ENCODE measurements at places on chromosomes 1 and 21.

DNA sequence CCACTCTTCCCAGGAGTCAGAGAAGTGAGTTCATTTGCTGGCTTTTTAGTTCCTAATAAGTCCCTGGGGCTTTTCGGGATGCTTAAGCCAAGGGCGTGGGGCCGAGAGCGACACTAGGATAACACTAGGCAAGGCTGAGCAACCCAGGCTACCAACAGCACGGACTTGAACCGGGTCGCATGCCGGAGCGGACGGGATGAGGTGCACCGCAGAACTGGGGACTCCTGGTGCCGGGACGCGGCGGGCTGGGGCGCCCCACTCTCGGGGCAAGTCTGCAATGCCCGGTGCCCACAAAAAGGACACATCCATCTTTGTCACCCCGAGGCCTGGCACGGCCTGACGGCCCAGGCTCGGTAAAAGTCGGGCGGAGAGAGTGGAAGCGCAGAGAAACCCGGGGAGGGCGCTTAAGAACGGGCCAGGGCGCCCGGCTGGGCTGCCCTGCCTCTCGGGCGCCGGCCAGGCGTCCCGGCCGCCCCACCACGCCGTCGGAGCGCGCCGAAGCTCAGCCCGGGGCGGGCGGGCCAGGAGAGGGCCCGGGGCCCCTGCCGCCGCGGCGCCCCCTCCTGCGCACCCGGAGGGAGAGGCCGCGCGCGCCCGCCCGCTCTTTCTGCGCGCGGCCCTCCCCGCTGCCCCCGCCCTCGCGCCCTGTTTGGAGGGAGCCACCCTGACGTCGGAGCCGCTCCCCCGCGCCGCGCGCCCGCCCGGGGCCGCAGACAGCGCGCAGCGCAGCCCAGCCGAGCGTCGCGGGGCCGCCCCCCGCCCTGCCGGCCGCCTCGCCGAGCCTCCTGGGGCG lies at the start of gene NBL1:
Gene NBL1 (plus strand): TSS at position 710 of the 793 bp plus-strand sequence. CDS start 10,720 bp downstream, outside the sequence.
- no peak for DNase-seq

DNA sequence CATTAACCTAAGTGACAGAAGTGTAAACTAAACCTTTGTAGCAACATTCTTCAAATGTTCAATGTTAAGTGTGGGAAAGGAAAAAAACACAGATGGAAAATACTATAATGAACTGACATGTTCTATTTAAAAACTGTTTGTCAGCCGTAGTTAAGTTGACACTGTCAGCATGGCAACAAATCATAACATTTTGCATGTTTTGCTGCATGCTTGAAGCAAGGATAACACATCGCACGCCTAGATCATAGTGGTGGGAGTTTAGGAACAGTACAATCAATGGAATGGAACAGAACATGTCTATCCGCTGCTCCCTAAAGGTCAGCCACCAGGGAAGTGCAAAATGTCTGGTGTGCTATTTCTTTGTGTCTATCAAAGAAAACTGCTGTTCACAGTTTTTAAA lies 62.5 kb upstream of the ESRRG start:
- DNase-seq = no peak

DNA sequence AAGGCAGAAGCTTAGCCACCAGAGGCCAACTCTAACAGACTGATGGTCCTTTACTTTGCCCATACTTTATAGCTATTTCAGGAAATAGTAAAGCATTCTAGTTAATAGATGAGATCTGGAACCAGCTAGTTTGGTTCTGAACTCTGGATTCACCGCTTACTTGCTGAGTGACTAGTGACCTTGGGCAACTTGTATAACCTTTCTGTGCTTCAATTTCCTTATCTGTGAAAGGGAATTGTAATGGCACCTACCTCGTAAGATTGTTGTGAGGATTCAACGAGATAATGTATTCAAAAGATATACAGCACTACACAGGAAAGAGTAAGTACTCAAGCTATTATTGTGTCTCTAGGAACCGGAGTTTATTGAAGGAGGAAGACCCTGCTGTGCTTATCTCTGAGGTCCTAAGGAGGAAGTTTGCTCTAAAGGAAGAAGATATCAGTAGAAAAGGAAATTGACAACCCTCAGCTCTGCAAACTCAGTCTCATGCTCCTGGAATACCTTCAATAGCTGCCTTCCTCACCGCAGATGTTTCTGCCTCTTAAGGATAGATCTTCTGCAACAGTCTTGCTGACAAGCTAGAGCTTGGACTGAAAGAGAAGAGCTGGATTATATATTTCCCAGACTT lies 11.9 kb downstream of the MTFR1L start:
- DNase-seq = no peak

- DNase-seq = no peak
These were observed 42.2 kb upstream of the ZNF326 start for GRCh38 chr1:89952605-89953130.

- DNase-seq = no peak
These were observed 11.0 kb upstream of the TNFRSF8 start for GRCh38 chr1:12052008-12052573.

GRCh38 chr1:246179401-246179800 lies 327.7 kb downstream of the SMYD3 start:
- no peak for DNase-seq

GRCh38 chr21:38759413-38759812 lies 46.3 kb upstream of the ETS2 start:
- no peak for DNase-seq

DNA sequence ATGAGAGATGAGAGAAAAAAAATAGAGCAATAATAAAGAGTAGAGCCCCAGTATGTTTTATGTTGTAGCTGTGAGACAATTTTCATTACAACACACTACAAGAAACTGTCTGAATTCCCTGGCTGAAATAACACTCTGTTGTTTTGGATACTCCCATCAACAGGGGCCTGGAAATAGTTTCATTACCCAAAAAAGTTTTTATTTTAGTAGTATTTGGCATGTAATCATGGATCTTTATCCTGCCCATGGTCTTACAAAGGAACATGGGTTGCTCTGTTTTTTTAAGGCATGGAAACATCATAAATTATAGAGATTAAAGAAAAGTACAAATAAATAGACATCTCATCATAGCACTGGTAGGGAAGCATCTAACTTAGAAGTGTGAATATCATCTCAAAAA lies 56.3 kb downstream of the GNG12 start:
- no peak for DNase-seq

GRCh38 chr1:231507476-231508355 lies 20.8 kb upstream of the TSNAX start:
- no peak for DNase-seq

GRCh38 chr1:213782941-213783672 lies 204.7 kb upstream of the PROX1 start:
- DNase-seq = no peak

DNA sequence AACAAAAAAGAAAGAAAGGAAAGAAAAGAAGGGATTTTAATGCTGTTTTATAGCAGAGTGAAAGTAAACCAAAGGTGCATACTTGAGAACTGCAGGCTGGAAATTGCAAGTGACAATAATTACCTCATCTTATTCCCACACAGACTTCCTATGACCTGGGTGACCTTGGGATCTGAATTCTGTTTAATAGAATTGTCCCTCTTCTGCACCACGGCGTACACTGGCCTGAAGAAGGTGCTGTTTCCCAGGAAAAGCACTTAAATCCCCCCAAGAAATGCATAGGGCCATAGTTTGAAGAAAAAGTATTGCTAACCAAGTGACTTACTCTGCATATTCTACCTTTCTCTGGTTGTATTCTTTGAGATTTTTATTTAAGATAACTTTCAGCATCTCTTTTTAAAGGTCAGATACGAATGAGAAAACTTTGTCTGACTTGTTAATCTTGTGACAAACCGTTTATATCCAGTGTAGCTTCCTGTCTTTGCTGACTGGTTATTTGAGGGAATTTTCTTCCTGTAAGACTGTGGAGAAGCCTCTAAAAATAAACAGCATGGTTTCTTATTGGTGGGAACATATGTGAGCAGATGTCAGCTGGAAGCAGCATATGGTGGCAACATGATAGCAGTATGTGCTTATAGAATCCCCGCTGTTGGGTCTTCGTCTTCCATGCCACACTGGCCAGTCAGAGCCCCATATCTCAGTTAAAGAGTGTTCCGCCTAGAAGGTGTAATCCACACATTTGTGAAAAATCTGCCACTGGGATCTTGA lies 16.3 kb downstream of the TGFB2 start:
- no peak for DNase-seq

DNA sequence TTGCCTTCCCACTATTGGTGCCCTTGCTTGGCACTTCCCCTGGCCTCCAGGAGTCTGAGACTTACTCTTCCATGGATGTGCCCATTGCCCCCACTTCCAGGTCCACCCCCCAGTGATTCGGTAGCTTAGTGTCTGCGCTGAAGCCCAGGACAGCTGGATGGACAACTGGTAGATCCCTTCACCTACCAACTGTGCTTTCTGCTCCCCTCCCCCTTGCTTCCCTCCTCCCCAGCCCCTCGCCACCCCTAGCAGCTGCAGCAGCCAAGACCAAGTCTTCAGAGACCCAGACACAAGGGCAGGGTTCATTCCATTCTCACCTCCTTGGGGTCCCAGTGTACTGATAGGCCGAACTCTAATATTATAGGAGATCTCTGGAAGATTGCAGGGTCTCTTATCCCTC lies 6.9 kb downstream of the LMNA start:
- no peak for DNase-seq
